ENCODE measurements at places on chromosomes 5 and 9. TPM values are rescaled to one million over a fixed set of nuclear protein-coding genes. Genes with fewer than 3 reads are reported as not detected.

- no peaks in the 10 kb centered on the region for H3K4me1 ChIP-seq
- H3K4me3 ChIP-seq, result no peak overlapping the region
- H3K27me3 ChIP-seq, result peaks cover 10% of the 10 kb centered on the region
- H3K27ac ChIP-seq, result no peak overlapping the region
- no peak for DNase-seq
These were observed 58.0 kb upstream of the SLC25A48 start for GRCh38 chr5:135776457-135776856.

GRCh38 chr9:103574056-103574455 is 520.1 kb upstream of the SMC2 start:
- H3K27ac ChIP-seq, result no peak overlapping the region
- no peak for DNase-seq
- H3K36me3 ChIP-seq, result no peaks in the 10 kb centered on the region
- H3K4me1 ChIP-seq, result no peaks in the 10 kb centered on the region
- no peaks in the 10 kb centered on the region for H3K27me3 ChIP-seq
- H3K4me3 ChIP-seq, result no peak overlapping the region

DNA sequence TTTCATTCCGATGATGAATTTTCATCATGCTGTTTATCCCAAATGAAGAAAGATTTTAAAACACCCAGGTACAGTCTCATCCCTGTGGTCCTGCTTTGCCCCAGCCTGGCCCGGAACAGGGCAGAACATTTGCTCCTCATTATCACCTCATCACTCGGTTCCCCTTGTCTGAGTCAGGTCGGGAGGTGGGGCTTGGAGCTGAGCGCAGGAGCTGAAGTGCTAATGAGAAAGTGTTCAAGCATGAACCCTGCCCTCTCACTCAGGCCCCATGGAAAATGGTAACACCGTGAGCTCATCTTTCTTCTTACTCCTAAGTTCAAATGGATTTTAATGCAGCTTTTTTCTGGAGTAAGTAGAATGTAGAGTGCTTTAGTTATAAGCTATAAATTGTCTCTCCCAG is 466.2 kb downstream of the KDM4C start:
- peaks cover 3% of the 10 kb centered on the region for H3K27me3 ChIP-seq
- H3K36me3 ChIP-seq, result no peaks in the 10 kb centered on the region
- no peak overlapping the region for H3K27ac ChIP-seq
- peak; percentile 49 for DNase-seq
- no peaks in the 10 kb centered on the region for H3K4me1 ChIP-seq
- H3K4me3 ChIP-seq, result no peak overlapping the region

GRCh38 chr9:99078717-99079116 is 26.2 kb upstream of the TGFBR1 start:
- no peaks in the 10 kb centered on the region for H3K27me3 ChIP-seq

- H3K27ac ChIP-seq, result no peak overlapping the region
- no peak for DNase-seq
- no peaks in the 10 kb centered on the region for H3K36me3 ChIP-seq
- H3K27me3 ChIP-seq, result no peaks in the 10 kb centered on the region
These were observed 124.8 kb downstream of the MVB12B start for GRCh38 chr9:126451316-126451885.

DNA sequence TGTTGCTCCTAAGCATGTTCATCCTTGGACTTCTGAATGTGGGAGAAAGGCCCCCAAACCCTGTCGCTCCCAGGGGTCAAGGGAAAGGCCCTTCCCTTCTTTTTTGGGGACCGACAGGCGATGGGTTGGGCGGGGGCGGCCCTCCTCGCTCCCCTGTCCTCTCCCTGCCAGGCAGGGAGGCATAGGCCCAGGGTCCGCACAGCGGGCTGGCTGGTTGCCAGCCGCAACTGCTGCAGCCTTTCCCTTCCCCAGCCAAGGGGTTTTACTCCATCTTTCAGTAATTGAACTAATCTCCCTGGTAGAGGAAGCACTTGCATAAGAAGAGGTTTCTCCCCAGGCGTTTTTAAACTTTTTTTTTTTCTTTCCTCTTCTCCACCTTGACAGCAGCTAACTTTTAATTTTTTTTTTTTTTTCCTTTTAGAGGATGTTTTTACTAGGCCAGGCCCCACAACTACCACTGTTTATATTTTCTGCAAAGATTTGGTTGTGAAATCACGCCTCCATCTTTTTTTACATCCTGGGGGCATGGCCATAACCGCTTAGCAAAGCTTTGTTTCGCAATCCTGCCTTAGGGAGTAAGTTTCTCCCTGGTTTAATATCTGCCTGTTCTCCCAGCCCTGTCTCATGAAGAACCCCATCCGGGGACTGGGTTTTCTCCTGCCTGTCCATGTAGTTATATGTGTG is 216.9 kb upstream of the ZNF608 start:
- peaks cover 9% of the 10 kb centered on the region for H3K4me1 ChIP-seq
- peak overlapping the region; percentile 44 for H3K27ac ChIP-seq
- no peaks in the 10 kb centered on the region for H3K27me3 ChIP-seq
- no peak overlapping the region for H3K4me3 ChIP-seq

- H3K36me3 ChIP-seq, result no peaks in the 10 kb centered on the region
- H3K4me1 ChIP-seq, result no peaks in the 10 kb centered on the region
These were observed 56.3 kb downstream of the ERAP1 start for GRCh38 chr5:96751203-96752169.

GRCh38 chr5:86542532-86542931 is 75.2 kb upstream of the COX7C start:
- H3K27ac ChIP-seq, result no peak overlapping the region
- H3K27me3 ChIP-seq, result no peaks in the 10 kb centered on the region
- no peak for DNase-seq
- no peaks in the 10 kb centered on the region for H3K36me3 ChIP-seq
- no peak overlapping the region for H3K4me3 ChIP-seq

- H3K4me3 ChIP-seq, result no peak overlapping the region
- no peaks in the 10 kb centered on the region for H3K36me3 ChIP-seq
- peaks cover 7% of the 10 kb centered on the region for H3K4me1 ChIP-seq
- no peak overlapping the region for H3K27ac ChIP-seq
These were observed 61.0 kb downstream of the ARL15 start for GRCh38 chr5:54249210-54250028.

- no peaks in the 10 kb centered on the region for H3K36me3 ChIP-seq
- no peaks in the 10 kb centered on the region for H3K27me3 ChIP-seq
- peak; percentile 2 for DNase-seq
- no peak overlapping the region for H3K4me3 ChIP-seq
- no peak overlapping the region for H3K27ac ChIP-seq
- no peaks in the 10 kb centered on the region for H3K4me1 ChIP-seq
These were observed 83.2 kb downstream of the WNK2 start for GRCh38 chr9:93267091-93267541.

DNA sequence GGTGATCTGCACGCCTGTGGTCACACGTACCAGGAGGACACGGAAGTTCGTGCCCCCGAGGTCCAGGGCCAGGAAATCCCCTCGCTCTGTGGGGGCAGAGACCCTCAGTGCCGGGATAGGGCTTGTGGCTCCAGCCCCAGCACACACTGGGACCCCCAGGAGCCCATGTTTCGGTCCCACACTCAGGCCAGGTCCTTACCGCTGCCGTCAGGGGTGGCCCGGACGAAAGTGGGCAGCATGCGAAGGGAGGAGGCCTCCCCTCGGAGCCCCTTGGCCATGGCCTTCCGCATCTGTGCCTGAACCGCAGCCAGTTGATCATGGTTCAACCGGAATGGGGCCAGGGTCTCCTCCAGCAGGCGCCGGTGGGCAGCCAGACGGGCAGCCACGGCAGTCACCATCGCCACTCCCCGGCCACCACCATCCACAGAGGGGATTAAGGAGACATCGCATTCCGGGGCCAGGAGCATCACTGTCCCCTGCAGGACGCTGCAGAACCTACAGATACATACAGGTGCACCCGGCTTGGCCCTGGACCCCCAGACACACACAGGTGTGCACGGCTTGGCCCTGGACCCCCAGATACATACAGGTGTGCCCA is 11.8 kb downstream of the HK3 start:
- H3K36me3 ChIP-seq, result no peaks in the 10 kb centered on the region
- peaks cover 5% of the 10 kb centered on the region for H3K27me3 ChIP-seq
- H3K4me3 ChIP-seq, result no peak overlapping the region
- no peak overlapping the region for H3K27ac ChIP-seq

GRCh38 chr5:84383816-84384603 is 670 bp downstream of the EDIL3 start:
- peak overlapping the region; percentile 13 for H3K27ac ChIP-seq
- peaks cover 16% of the 10 kb centered on the region for H3K27me3 ChIP-seq
- H3K4me1 ChIP-seq, result peaks cover 14% of the 10 kb centered on the region

GRCh38 chr5:15914638-15915037 is 265.0 kb downstream of the MARCHF11 start:
- H3K36me3 ChIP-seq, result no peaks in the 10 kb centered on the region
- no peak overlapping the region for H3K4me3 ChIP-seq
- no peak for DNase-seq
- no peaks in the 10 kb centered on the region for H3K4me1 ChIP-seq
- no peaks in the 10 kb centered on the region for H3K27me3 ChIP-seq

DNA sequence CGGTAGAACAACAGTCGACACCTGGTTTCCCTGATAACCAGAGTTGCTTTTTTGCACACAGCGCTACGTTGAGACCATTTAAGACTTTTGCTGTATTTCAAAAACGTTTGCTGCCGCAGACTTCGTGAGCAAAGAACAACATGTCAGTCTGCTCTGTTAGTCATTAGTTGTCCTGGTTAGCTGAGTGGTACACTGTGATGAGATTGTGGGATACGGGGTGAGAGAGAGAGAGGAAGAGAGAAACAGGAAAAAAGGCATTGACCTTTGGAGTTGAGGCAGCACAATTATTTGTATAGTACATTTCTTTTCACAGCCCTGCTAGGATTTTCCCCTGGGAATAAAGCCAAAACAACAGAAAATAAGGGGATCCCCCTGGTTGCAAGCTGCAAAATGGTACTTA is 306.1 kb upstream of the WWC1 start:
- no peaks in the 10 kb centered on the region for H3K36me3 ChIP-seq
- no peaks in the 10 kb centered on the region for H3K27me3 ChIP-seq
- H3K4me1 ChIP-seq, result no peaks in the 10 kb centered on the region
- peak overlapping the region; percentile 24 for H3K27ac ChIP-seq
- peak; percentile 35 for DNase-seq

DNA sequence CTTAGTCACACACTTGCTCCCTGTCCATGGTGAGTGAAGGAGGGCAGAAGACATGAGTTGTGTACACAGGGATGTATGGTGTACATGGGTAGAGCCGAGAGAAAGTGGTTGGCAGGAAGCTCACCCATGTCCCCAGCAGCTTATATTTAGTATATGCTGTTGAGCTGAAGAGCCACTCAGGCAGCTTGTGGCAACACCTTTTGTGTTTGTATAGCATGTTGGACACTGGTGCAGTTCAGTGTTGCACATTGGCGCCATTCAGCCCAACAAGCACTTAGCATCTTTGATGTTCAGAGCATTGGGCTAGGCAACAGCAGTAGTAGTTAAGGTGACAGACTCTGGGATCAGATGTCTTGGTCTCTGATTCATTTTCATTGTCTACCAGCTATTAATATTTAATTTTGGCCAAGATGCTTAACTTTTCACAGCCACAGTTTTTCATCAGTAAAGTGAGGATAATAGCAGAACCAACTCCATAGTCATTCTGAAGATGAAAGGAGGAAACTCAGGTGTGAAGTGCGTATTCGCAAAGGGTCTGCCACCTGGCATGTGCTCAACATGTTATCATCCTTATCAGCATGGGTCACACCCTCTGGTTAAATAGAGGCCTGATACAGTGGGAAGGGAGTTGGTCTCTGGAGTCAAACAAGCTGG is 184.8 kb downstream of the NR3C1 start:
- H3K36me3 ChIP-seq, result no peaks in the 10 kb centered on the region
- no peaks in the 10 kb centered on the region for H3K27me3 ChIP-seq
- peaks cover 25% of the 10 kb centered on the region for H3K4me1 ChIP-seq
- H3K27ac ChIP-seq, result no peak overlapping the region
- H3K4me3 ChIP-seq, result no peak overlapping the region

- H3K36me3 ChIP-seq, result no peaks in the 10 kb centered on the region
- no peak overlapping the region for H3K27ac ChIP-seq
- no peaks in the 10 kb centered on the region for H3K27me3 ChIP-seq
- DNase-seq, result no peak
- no peaks in the 10 kb centered on the region for H3K4me1 ChIP-seq
These were observed 257.2 kb downstream of the PJA2 start for GRCh38 chr5:109152565-109152964.

- no peak overlapping the region for H3K4me3 ChIP-seq
- no peaks in the 10 kb centered on the region for H3K36me3 ChIP-seq
- DNase-seq, result no peak
- H3K27me3 ChIP-seq, result peaks cover 13% of the 10 kb centered on the region
- H3K27ac ChIP-seq, result no peak overlapping the region
These were observed 332.4 kb upstream of the BRINP1 start for GRCh38 chr9:119701651-119702050.

DNA sequence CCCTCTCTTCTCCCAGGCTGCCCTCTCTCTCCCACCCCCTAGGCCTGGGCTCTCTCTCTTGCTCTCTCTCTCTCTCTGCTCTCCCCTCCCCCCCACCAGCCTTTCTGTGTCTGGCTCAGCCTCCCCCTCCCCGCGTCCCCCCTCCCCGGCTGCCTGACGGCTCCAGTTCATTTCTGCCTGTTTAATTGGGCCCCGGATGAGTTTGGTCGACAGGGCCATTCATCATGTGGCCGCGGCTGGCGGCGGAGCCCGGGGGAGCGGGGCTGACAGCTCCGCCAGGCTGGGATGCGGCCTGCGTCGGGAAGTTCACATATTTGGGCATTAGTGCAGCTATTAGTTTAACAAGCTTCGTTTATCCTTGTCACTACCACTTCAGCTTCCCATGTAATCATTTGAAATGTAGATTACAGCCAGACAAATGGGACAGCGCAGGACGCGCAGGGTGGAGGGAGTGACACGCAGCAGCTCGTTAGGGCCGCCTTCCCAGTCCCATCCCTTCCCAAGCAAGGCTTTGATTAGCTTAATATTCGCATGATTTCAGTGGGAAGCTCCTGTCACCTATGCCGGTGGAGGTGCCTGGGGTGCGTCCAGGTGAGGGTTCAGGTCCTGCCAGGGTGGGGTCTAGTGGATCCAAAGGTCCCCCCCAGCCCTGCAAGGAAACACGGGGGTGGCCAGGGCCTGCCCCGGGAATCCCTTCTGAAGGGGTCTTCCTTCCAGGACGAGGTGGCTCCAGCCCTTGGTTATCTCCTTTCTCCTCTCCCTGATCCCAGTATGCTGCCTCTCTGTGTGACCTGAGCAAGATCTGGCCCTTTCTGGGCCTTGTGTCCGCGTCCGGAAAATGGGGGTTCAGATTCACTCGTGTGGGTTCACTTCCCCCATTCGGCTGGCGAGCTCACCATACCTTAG is 214.8 kb downstream of the PAX5 start:
- H3K27me3 ChIP-seq, result peaks cover 26% of the 10 kb centered on the region
- no peaks in the 10 kb centered on the region for H3K36me3 ChIP-seq

GRCh38 chr9:69307446-69308205 is 17.4 kb upstream of the ENTREP1 start:
- H3K27ac ChIP-seq, result peak overlapping the region; percentile 36
- H3K27me3 ChIP-seq, result no peaks in the 10 kb centered on the region
- no peak overlapping the region for H3K4me3 ChIP-seq
- DNase-seq, result peak; percentile 35

DNA sequence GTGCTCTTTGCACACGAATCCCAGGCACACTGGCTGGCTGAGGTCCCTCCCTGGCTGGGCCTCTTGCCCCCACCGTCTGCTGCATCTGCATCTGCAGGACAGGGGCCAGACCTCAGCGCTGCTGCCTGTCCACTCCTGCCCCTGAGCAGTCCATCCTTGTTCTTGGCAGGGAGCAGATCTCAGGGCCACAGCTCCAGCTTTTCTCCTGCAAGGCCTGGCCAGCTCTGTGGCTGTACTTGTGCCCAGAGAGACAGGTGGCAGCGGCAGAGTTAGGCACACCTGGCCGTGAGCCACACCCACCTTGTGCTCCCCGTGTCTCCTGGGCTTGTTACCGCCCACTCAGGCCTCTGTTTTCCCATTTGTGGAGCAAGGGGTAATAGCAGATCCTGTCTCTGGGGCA is 13.9 kb downstream of the NEK6 start:
- H3K27ac ChIP-seq, result no peak overlapping the region
- no peaks in the 10 kb centered on the region for H3K36me3 ChIP-seq
- H3K27me3 ChIP-seq, result no peaks in the 10 kb centered on the region

Gene ADAMTS12
- 8.9 TPM for total RNA-seq

Gene LHX3
- total RNA-seq, result not detected

Gene SMIM32
- total RNA-seq, result 3.1 TPM

Gene SLC24A2
- total RNA-seq, result 0.08 TPM

Gene LURAP1L
- 40.2 TPM for total RNA-seq

Gene DMRT2
- total RNA-seq, result not detected

Measured in hepatocyte (in vitro differentiated cells).